ENCODE measurements at places on chromosomes 6 and 20. TPM values are rescaled to one million over a fixed set of nuclear protein-coding genes. Genes with fewer than 3 reads are reported as not detected.

DNA sequence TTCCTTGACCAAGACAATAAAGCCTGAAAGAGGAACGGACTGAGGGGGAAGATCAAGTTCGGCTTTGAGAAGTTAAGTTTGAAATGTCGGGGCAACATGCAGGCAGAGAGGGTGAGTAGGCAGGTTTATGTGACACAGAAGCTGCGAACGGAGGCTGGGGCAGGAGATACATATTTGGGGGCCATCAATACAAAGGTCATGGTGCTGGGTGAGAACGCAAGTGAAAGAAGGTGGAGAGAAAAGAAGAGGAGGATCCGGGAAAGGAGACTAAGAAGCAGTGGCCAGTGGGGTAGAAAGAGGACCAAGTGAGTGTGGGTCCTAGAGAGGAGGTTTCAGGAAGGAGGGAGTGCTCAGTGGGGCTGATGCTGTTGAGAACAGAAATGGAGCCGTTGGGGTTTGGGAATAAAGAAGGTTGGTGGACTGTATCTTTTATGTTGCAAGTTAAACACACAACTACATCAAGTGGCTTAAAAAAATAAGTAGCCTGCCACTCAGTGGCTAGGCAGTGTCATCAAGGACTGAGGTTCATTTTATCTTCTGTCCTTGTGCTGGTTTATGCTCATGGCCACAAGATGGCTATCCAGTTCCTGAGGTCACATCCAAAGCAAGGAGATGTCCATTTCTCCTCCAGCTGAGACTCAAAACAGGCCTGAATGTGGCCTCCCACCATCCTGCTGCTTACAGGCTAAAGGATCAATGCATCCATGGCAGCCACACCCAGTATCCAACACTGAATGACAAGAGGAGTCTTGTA is 1.7 kb upstream of the BLCAP start:
- no peaks in the 10 kb centered on the region for H3K36me3 ChIP-seq
- no peak for DNase-seq
- H3K27ac ChIP-seq: no peak overlapping the region
- H3K4me3 ChIP-seq: no peak overlapping the region
- H3K4me1 ChIP-seq: peaks cover 22% of the 10 kb centered on the region

GRCh38 chr6:96907498-96907897 is 9.8 kb upstream of the NDUFAF4 start:
- no peaks in the 10 kb centered on the region for H3K36me3 ChIP-seq
- H3K27ac ChIP-seq: no peak overlapping the region
- H3K27me3 ChIP-seq: peaks cover 1% of the 10 kb centered on the region
- no peak for DNase-seq
- H3K4me3 ChIP-seq: no peak overlapping the region
- no peaks in the 10 kb centered on the region for H3K4me1 ChIP-seq

Gene TUBB1
- not detected for total RNA-seq

Gene CTAGE9
- total RNA-seq: not detected

DNA sequence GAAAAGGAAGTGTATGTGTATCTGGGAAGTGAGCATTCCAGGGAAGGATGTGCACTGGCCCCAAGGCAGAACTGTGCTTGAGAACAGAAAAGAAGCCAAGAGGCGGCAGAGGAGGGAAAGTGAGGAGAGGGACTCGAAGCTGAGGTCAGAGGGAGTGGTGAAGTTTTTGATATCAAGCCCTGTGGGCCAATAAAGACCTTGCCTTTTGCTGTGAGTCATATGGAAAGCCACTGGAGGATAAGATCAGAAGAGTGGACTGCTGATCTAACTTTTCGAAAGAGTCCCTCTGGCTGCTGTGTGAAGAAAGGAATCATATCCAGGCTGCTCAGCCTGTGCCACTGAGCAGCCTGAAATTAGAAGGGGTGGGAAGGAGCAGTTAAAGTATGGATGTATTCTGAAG is 99.4 kb downstream of the EYA4 start:
- DNase-seq: no peak
- H3K36me3 ChIP-seq: no peaks in the 10 kb centered on the region
- no peaks in the 10 kb centered on the region for H3K4me1 ChIP-seq
- no peak overlapping the region for H3K27ac ChIP-seq

- no peak for DNase-seq
- no peak within 1 kb of the TSS for H3K4me3 ChIP-seq
- H3K27ac ChIP-seq: no peak within 1 kb of the TSS
- H3K4me1 ChIP-seq: no peaks in the 10 kb centered on the region
- H3K27me3 ChIP-seq: no peaks in the 10 kb centered on the region
- no peaks in the 10 kb centered on the region for H3K36me3 ChIP-seq
These were observed at the start of gene CRISP3 for GRCh38 chr6:49744259-49744658. CRISP3 (minus strand) TSS chr6:49744388; CDS start chr6:49744367, 21 bp downstream.

- no peaks in the 10 kb centered on the region for H3K4me1 ChIP-seq
- no peak overlapping the region for H3K27ac ChIP-seq
- DNase-seq: no peak
- H3K36me3 ChIP-seq: no peaks in the 10 kb centered on the region
- H3K4me3 ChIP-seq: no peak overlapping the region
These were observed 11.4 kb upstream of the TSPYL4 start for GRCh38 chr6:116265041-116265829.

Gene DLL1
- 3.8 TPM for total RNA-seq

DNA sequence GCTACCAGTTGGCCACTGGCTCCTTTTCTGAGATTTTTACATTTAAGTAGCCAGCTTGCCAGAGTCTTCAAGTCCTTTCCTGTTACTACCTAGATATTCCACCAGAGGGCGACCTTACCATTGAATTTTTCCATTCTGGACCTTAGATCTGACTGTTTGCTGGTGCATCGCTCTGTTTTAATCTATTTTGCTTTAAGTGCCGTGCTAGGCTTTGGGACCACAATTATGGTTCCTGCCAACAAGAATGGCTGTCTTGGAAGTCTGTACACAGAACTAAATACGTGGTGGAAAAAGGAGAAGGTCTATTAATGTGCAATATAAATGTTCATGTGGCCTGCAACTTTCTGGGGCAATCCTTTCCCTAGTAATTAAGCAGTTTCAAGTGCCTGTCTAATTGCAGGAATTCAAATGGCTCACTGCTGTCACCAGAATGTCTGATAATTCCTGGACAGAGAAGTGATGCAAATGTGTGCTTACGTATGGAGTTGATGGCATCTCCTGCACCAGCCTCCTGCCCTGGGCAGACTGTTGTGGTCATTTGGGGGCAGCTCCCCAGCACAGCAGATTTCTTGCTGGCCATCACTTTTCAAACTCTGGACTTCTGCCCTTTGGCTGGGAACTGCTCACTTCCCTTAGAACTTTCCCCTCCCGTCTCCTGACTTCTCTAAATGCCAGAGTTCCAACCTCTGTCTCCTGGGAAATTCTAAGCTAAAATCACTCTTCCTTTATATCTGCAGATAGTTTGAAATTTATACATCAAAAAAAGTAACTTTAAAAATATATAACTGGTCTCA is 5.6 kb upstream of the HLA-DOA start:
- H3K4me1 ChIP-seq: peaks cover 5% of the 10 kb centered on the region
- H3K27ac ChIP-seq: no peak overlapping the region
- H3K4me3 ChIP-seq: no peak overlapping the region

- H3K27ac ChIP-seq: no peak overlapping the region
- H3K4me1 ChIP-seq: no peaks in the 10 kb centered on the region
- DNase-seq: no peak
- H3K36me3 ChIP-seq: no peaks in the 10 kb centered on the region
- H3K4me3 ChIP-seq: no peak overlapping the region
These were observed 226.5 kb upstream of the CDH4 start for GRCh38 chr20:61025536-61025935.

DNA sequence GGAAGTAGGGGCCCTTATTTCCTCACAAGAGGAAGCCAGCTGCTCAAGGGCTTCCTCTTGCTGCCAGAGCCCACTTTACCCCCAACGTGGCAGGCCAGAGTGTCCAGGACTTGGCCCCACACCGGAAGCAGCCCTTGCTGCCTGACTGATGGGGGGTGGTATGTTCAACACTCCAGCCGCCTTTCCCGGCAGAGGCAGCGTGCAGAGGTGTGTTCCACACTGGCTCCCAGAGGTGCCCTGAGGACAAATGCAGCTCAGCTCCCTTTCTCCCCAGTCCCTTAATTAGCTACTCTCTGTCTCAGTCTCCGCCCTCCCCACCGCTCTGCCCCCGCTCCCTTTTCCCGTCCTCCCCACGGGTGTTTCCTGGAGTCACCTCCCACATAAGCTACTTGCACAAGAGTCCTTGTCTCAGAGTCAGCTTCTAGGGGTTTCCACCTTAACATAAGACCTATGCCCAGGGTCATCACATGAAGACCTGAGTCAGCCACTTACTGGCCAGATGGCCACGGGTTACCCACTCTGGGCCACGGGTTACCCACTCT is 61.7 kb upstream of the SHLD1 start:
- H3K27me3 ChIP-seq: no peaks in the 10 kb centered on the region
- no peaks in the 10 kb centered on the region for H3K4me1 ChIP-seq
- H3K27ac ChIP-seq: no peak overlapping the region
- no peak for DNase-seq
- H3K4me3 ChIP-seq: no peak overlapping the region

Gene CNPY3
- total RNA-seq: 67.9 TPM

DNA sequence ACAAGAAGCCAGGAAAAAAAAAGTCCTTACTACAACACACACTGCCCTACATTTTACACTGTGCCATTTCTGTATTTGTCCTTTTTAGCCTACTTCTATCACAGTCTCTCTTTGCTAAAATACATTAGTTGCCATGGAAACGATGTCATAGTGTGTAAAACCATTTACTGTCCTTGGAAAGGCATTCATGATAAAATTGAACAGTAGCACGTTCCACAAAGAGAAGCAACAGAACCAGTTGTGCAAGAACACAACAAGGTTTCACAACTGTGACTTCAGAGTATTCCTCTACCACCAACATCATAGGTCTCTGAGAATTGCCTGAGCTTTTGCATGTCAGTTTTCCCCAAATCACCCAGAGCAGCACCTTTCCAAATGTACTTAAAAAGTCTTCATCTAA is 20.5 kb downstream of the FYN start:
- H3K36me3 ChIP-seq: no peaks in the 10 kb centered on the region
- no peak for DNase-seq
- no peak overlapping the region for H3K4me3 ChIP-seq
- no peak overlapping the region for H3K27ac ChIP-seq

DNA sequence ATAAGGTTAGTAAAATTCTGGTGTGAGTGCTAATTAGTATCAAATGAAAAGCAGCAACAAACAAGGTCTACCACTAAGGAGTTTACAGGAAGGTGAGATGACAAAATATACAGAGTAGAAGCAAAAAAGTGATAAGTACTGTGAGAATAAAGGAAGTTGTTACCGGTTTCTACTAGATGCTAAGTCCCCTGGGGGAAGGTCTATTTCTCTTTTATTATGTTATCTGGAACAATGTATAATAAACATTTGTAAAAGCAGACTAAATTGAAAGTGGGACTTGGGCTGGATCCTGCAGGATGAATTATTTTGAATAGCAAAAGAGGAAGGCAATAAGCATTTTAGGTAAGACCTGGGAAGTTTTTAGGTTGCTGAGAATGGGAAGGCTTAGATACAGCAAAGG is 158.7 kb upstream of the SLC22A16 start:
- no peaks in the 10 kb centered on the region for H3K27me3 ChIP-seq
- no peak overlapping the region for H3K27ac ChIP-seq
- no peaks in the 10 kb centered on the region for H3K36me3 ChIP-seq
- H3K4me3 ChIP-seq: no peak overlapping the region
- no peak for DNase-seq

Gene TREM2
- total RNA-seq: not detected

- no peak overlapping the region for H3K4me3 ChIP-seq
- no peaks in the 10 kb centered on the region for H3K27me3 ChIP-seq
- H3K4me1 ChIP-seq: no peaks in the 10 kb centered on the region
- no peak overlapping the region for H3K27ac ChIP-seq
- DNase-seq: no peak
- no peaks in the 10 kb centered on the region for H3K36me3 ChIP-seq
These were observed 811 bp upstream of the ARMH2 start for GRCh38 chr6:24799541-24799915.

Gene DNAH8
- total RNA-seq: not detected

DNA sequence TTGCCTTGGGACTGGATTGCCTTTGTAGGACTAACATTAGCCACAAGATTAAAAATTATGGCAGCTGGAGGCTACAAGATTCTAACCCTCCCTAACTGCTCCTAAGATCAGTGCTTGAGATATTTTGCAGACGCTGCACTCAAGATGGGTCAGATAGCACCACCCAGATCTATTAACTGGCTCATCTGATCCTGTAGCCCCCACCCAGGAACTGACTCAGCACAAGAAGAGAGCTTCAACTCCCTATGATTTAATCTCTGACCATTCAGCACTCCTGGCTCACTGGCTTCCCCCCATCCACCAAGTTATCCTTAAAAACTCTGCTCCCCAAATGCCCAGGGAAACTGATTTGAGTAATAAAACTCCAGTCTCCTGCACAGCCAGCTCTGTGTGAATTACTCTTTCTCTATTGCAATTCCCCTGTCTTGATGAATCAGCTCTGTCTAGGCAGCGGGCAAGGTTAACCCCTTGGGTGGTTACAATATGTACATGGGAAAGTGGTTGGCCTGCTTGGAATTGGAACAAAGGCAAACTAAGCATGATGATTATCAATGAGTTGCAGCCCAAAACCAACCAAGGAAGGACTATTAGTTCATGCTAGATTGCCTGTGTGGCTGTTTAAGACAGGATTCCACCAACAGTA is 111.3 kb downstream of the OR2B2 start:
- no peak overlapping the region for H3K27ac ChIP-seq
- H3K27me3 ChIP-seq: no peaks in the 10 kb centered on the region

DNA sequence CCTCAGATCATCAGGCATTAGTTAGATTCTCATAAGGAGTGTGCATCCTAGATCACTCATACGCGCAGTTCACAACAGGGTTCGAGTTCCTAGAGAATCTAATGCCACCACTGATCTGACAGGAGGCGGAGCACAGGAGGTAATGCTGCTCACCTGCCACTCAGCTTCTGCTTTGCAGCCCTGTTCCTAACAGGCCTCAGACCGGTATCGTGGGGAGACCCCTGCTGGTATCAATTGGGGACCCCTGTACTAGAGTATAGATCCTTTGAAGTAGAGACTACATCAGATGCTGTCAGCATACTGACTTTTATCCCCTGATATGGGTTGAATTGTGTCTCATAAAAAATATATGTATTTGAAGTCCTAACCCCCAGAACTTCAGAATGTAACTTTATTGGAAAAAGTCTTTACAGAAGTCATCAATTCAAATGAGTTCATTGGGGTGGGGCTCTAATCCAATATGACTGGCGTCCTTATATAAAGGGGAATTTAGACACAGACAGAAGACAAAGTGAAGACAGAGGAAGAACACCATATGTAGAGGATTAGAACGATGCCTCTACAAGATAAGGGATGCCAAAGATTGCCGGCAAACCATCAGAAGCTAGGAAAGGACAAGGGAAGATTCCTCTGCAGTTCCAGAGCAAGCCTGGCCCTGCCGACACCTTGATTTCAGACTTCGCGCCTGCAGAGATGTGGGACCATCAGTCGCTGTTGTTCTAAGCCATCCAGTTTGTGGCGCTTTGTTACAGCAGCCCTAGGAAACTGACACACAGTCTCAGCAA is 104.4 kb upstream of the BTBD3 start:
- DNase-seq: no peak
- no peak overlapping the region for H3K4me3 ChIP-seq
- no peaks in the 10 kb centered on the region for H3K36me3 ChIP-seq
- no peak overlapping the region for H3K27ac ChIP-seq

- peaks cover 8% of the 10 kb centered on the region for H3K4me1 ChIP-seq
- no peaks in the 10 kb centered on the region for H3K27me3 ChIP-seq
- H3K36me3 ChIP-seq: no peaks in the 10 kb centered on the region
- no peak overlapping the region for H3K27ac ChIP-seq
These were observed 536 bp downstream of the ZFP57 start for GRCh38 chr6:29680416-29680815.

GRCh38 chr6:16136091-16136490 is 7.2 kb downstream of the MYLIP start:
- H3K4me3 ChIP-seq: no peak overlapping the region
- no peak overlapping the region for H3K27ac ChIP-seq
- no peak for DNase-seq
- no peaks in the 10 kb centered on the region for H3K36me3 ChIP-seq
- H3K27me3 ChIP-seq: no peaks in the 10 kb centered on the region
